Activated T-helper 1 cell treated with Interleukin-2 at 50 U/mL for 16 hours (primary cell): ENCODE measurements at places on chromosomes 16 and 17.

- no peak for DNase-seq
Observed at GRCh38 chr17:80259457-80260068, 1.1 kb upstream of the RNF213 start.

GRCh38 chr16:85955566-85955965 lies 56.6 kb downstream of the IRF8 start:
- no peak for DNase-seq

DNA sequence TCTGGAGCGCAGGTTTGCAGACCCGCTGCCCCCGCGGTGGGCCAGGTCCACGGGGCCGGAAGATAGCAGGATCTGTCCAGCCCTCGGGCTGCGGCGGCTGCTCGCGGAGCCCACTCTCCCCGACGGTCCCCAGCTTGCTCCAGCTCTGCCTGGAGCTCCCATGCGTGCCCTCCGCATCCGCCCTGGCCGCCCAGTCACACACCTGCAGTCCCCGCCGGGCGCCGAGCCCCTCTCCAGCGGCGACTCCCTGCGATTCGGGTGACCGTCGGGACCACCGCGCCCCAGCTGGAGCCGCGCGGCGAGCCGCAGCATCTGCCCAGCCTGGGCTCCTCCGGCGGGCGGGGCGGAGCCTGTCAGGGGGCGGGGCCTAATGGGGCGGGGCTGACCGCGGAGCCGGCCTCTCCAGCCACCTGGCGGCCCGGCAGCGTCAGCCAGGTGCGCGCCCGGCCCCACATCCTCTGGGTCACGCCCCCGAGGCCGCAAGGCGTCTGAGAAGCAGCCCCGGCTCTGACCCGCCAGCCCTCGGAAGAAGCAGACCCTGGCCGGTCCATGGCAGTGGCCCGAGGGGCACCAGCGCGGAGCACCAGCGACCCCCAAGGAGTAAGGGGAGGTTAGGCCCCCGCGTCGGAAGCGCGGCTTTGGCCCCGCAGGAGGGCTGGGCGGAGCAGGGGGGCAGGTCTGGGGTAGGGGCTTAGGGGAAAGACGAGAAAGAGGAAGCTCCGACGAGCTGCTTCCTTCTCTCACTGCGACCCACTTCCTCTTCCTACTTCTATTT lies at the start of gene PIK3R5:
PIK3R5 (minus strand) TSS at position 314 of the 775 bp plus-strand sequence. CDS start 54,213 bp downstream, outside the sequence.
- peak; percentile 77 for DNase-seq

GRCh38 chr16:1424028-1424427 lies 3.5 kb upstream of the UQCC4 start:
- no peak for DNase-seq
